ENCODE measurements at places on chromosomes 1 and 21. TPM values are rescaled to one million over a fixed set of nuclear protein-coding genes. Genes with fewer than 3 reads are reported as not detected.

- peak; percentile 24 for DNase-seq
These were observed 500 bp upstream of the PEA15 start for GRCh38 chr1:160204526-160205241.

DNA sequence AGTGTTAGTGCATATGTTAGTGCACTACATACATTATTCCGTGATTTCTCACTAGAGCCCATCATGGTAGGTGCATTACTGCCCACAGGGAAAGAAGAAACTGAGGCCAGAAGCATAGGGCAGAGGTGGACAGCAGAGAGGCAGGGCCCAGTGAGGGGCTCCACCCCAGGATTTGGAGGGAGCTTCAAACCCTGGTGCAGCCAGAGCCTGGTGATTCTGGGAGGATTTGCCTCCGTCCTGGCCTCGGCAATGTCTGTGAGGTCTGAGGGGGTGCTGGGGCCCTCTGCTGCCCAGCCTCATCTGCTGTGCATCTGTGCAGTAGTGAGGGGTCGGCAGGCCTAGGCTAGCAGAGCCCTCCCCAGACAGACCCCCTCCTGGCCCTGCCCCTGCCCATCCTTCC, 22.8 kb downstream of the PPFIA4 start:
- DNase-seq: no peak

DNA sequence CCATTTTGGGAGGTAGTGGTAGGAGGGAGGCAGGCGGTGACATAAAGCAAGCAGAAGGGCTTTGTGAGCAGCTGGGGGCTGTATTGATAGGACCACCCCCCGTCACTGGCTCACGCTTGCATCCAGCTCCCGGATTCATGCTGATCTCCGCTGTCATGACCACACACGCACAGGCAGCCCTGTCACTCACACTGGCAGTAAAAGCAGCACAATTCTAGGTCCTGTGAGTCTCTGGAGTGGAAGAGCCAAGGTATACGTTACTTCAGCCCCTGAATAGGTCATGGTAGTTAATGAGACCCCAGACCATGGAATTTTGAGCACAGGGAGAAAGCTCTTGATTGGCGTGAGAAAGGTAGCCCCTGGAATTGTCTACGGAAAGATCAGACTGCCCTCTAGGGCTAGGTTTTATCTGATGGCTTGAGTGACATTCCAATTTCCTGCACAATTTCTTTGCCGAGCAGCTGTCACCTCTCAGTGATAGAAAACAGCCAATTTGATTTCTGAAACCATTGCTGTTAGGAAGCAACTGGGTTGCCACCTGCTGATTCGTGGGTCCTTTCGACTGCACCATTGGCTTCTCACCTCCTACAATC, 5.4 kb downstream of the OR2B11 start:
- peak; percentile 14 for DNase-seq

GRCh38 chr1:28509705-28510272, 3.9 kb downstream of the RCC1 start:
- no peak for DNase-seq

DNA sequence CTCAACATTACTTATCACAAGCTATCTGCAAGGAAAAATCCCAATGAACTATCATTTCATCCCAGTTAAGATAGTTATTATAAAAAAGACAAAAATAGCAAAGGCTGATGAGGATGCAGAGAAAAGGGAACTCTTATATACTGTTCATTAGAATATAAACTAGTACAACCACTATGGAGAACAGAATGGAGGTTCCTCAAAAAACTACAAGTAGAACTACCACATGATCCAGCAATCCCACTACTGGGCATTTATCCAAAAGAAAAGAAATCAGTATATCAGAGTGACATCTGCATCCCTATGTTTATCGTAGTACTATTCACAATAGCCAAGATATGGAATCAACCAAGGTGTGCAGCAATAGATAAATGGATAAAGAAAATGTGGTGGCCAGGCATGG, 4.9 kb upstream of the C1orf185 start:
- no peak for DNase-seq

Gene MED8
- total RNA-seq: 81.3 TPM

GRCh38 chr1:41149570-41149969, 92.5 kb downstream of the SCMH1 start:
- DNase-seq: no peak

Gene CDK11A
- total RNA-seq: 4.4 TPM

- peak; percentile 81 for DNase-seq
These were observed at the start of gene VASH2 for GRCh38 chr1:212950243-212951125. Gene VASH2 (plus strand): TSS chr1:212950541. CDS start chr1:212951543, 1,002 bp downstream.

Gene LCE1C
- total RNA-seq: not detected
